Iris pigment epithelial cell (primary cell): ENCODE measurements at places on chromosomes 5 and 9.
A peak's percentile ranks its signal among the peaks of the same experiment; 100 is the strongest.

DNA sequence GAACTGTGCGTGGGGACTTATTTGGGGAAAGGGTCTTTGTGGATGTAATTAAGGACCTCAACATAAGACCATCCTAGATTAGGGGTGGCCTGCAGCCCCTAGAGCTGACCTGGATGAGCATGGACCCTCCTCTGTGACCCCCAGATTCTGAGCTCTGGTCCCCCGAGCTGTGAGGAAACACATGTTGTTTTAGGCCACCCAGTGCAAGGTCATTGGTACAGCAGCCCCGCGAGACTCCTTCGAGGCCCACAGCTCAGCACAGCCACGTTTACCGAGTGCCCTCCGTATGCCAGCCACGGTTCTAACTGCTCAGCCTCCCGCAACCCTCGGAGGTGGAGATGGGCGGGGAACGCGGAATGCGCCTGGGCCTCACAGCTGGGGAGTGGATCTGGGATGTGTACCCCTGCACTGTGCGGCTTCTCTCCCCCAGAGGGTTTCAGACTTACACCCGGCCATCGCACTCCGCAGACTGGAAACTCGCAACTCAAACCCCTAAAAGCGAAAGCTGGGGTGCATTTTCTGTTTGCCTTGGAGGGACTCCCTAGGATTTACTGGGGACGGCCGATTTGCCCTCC lies 4.5 kb upstream of the GPSM1 start:
- no peak for DNase-seq

GRCh38 chr9:95504053-95504963 lies 12.5 kb downstream of the PTCH1 start:
- peak; percentile 24 for DNase-seq

GRCh38 chr9:93059715-93060578 lies 1.4 kb downstream of the SUSD3 start:
- DNase-seq, result no peak

- DNase-seq, result no peak
Observed at GRCh38 chr5:79727451-79728355, 38.1 kb downstream of the CMYA5 start.

DNA sequence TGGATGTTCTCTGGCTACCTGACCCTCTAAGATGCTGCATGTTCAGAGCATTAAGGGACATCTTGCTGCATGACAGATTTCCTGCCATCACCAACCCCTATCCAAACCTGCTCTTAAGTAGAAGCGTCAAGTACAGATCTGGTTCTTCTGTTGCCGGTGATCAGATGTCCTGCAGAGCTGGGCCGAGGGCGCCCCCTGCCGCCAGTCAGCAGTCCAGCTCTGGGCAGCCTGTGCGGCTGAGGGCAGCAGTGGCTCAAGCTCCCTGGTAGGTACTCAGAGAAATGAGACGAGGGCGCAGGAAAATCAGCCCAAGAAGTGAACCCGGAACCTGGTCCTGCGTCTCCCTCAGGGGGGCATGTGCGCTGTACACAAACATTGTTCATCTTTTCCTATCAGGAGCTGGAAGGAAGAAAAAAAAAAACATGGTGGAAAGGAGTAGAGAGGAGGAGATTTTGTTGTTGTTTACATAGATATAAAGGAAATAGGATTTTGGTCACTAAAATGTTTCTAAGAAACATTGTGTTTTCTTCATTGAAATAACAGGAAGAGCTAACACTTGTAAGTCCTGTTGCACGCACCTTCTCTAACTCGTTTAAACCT lies 95.8 kb downstream of the CFAP90 start:
- DNase-seq, result peak; percentile 36

GRCh38 chr5:170423692-170424091 lies 34.5 kb upstream of the KCNMB1 start:
- DNase-seq, result no peak

- no peak for DNase-seq
Observed at GRCh38 chr5:122835681-122836080, 9.7 kb upstream of the SNX24 start.

GRCh38 chr9:69157751-69158466 lies 16.2 kb upstream of the TJP2 start:
- peak; percentile 86 for DNase-seq

- peak; percentile 90 for DNase-seq
Observed at GRCh38 chr5:172451771-172452197, 2.5 kb downstream of the SH3PXD2B start.

DNA sequence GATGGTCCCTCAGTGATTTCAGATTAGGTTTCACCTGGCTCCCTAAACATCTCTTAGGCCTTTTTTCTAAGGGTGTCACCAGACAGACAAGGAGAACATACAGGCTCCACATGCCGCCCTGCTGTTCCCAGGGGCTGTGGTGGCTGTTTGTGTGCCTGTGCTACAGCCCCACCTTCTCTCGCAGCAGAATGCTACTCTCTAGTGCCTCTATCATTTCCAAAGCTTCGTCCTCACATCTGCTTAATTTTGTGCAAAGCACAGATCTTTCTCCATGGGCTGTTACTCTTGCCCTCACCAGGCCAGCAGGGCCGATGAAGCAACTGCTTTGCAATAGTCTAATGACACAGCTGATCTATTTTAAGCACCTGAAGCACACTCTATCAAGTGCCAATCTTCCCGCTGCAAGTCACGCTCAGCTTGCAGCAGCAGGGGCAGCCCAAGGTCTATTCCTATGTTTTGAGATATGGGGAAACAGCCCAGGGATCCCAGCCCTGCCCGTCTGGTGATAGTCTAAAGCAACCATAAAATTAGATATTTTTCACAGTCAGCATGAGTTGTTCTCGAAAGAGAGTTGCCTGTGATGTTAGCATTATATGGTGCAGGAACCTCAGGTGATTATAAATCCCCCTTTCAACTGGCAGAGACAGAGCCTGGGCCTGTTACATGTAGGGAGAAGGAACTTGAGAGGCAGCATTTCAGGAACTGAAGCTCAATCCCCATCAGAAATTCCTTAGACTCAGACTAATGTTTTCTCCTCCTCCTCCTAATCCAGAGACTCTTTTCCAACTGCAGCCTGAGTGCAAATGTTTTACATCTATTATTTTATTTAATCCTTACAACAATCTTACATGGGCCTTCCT lies 12.7 kb downstream of the ABLIM3 start:
- peak; percentile 66 for DNase-seq

GRCh38 chr5:74182603-74183002 lies 457.9 kb downstream of the ENC1 start:
- DNase-seq, result no peak

DNA sequence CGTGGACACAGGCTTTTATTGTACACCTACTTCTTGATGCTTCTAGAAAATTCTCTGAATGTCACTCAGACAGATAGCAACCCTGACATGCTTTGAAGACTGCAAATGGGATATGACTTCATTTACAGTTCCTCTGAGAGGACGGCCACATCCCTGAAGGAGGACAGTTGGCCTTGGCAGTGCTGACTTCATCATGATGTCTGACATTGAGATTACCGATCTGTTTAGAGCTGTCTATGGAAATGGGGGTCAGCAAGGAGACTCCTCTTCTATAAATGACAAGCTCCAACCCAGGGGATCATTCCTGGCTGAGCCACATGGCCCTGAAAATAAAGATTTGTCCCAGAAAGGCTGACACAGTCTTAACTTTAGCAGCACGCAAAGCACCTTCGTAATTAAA lies 75.8 kb downstream of the NUDT12 start:
- no peak for DNase-seq

DNA sequence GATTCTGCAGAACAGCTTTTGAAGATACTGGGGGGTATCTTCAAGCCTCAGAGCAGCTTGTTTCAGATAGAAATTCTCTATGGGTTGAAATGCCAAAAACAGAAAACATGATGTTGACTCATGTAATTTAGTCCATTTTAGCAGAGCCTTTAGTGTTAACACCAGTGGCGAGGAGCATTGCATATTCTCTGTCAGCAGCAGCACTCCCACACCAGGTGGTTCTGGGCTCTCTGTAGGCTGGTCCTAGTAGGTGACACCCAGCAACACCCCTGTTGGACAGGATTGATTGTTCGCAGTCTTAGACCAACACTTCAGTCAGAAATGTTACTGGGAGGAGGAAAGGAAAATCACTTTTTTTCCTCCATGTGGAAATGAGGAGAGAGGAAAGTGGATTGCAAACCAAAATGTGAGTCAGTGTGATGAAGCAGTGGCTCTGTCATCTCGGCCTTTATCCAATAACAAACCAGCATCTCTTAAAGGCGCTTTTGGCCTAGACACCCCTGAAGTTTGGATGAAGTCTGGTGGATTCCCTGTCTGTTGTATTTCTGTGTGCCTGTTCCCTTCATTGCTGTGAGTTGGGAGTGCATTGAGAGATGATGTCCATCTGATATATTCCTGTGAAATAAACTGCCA lies 16.8 kb downstream of the SLC46A2 start:
- DNase-seq, result no peak

- no peak for DNase-seq
Observed at GRCh38 chr9:91927922-91928510, 22.0 kb downstream of the ROR2 start.

DNA sequence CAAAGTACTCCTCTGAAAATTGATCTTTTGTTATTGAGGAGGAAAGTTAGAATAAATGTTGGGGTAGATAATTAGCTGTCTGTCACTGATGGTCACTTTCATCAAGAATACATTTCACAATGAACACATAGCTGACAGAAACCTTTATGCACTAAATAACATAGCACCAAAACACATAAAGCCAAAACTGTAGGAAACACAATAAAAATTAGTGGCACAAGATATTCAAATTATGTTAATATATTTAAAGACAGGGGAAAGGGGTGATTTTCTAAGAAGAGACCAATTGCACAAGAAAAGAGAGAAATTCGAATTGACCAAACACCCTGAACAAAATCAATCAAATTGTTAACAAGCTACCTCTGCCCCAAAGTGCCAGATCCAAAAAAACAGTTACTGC lies 89.7 kb downstream of the AK8 start:
- no peak for DNase-seq

DNA sequence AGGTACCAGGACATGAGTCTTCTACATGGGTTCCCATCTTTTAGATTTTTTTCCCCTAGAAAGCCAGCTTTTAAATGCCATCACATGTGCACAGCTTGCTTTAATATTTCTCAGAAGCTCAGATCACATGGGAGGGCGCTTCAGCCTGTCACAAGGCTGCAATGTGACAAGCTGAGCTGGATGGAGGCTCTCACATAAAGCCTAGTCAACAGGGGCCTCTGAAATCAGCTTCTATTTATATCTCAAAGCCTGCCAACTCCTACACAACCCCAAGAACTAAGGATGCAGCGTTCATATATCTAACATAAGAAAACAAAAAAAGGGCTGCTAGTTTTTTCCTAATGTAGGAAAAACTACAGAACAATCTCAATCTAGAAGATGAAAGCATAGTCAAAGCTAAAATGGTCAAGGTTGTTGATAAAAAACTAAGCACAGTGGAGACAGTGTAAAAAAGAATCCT lies 2.3 kb downstream of the ZFAND5 start:
- DNase-seq, result peak; percentile 81

- DNase-seq, result peak; percentile 18
Observed at GRCh38 chr5:151612689-151613427, 21.7 kb upstream of the FAT2 start.

DNA sequence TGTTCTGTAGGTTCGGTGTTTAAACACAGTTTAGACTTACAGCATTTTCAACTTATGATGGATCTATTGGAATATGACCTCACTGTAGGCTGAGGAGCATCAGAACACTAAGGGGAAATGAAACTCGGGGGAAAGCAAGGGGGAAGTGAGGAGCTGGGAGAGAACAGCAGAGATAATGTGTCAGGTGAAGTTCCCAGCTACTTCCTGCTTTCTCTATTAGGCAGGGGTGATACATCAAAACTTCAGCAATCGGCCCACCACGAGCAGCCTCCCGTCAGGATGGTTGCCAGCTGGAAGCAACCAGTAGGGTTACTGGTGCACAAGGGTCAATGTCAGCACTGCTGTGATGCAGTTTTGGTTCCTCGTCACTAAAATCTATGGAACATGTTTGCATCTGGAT lies 34.3 kb downstream of the FAT2 start:
- DNase-seq, result no peak

DNA sequence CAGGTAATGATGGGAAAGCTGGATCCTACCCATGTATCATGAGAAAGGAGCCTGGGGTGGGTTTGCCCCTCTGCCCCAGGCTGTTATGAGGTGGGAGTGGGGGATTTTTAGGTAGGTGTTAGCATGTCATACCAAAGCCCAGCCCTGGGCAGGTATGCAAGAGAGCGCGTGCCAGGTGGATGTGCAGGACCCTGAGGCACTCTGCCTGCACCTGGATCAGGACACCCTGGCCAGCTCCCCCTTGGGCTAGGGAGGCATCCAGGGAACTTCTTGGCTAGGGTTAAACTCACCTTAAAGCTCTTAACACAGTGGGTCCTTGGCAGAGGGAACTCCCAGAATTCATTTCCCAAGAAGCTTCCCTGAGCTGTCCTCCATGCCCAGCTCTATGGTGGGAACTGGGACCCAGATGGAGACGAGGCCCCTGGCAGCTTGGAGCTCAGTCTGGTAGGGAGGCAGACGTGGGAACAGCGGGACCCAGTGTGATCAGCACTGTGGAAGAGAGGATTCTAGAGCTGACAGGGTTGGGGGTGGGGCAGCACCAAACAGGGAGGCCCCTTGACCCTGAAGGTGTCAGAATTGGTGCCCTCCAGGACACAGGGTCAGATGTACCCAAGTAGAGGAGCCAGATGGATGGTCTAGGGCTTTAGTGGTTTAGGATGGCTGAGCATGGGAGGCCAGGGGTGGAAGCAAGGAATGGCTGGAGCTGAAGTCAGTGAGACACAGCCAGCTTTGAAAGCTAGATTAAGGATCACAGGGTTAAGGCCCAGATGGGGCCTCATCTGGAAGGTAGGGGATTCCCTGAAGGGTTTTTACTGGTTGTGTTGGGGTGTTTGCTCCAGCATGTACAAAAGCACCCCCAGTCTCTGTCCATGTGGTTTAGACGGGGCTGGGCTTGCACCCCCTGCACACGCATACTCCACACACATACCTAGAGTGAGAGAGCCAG lies 2.2 kb upstream of the PRR7 start:
- no peak for DNase-seq

DNA sequence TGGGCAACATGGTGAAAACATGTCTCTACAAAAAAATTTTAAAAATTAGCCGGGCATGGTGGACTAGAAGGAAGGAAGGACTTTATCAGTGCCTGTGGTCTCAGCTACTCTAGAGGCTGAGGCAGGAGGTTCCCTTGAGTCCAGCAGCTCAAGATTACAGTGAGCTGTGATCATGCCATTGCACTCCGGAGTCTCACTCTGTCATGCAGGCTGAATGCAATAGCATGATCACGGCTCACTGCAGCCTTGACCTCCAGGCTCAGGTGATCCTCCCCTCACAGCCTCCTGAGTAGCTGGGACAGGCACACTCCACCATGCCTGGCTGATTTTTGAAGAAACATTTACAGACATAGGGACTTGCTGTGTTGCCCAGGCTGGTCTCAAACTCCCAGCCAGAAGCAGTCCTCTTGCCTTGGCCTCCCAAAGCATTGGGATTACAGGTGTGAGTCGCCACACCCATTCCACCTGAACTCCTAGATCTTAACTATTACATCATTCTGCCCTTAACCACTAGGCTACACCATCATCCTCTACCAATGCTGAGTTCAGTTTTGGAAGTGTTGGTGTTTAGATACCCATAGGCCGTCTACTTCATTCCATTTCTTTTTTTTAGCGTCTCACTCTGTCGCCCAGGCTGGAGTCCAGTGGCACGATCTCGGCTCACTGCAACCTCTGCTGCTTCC lies 2.0 kb upstream of the URM1 start:
- no peak for DNase-seq

GRCh38 chr5:45060724-45061123 lies 252.0 kb downstream of the MRPS30 start:
- DNase-seq, result no peak

GRCh38 chr9:92146610-92147009 lies 31.4 kb upstream of the SPTLC1 start:
- DNase-seq, result peak; percentile 55
